Lung microvascular endothelial cell (primary cell): ENCODE measurements at places on chromosomes 1 and 21. TPM values are rescaled to one million over a fixed set of nuclear protein-coding genes. Genes with fewer than 3 reads are reported as not detected.
A peak's percentile ranks its signal among the peaks of the same experiment; 100 is the strongest.

DNA sequence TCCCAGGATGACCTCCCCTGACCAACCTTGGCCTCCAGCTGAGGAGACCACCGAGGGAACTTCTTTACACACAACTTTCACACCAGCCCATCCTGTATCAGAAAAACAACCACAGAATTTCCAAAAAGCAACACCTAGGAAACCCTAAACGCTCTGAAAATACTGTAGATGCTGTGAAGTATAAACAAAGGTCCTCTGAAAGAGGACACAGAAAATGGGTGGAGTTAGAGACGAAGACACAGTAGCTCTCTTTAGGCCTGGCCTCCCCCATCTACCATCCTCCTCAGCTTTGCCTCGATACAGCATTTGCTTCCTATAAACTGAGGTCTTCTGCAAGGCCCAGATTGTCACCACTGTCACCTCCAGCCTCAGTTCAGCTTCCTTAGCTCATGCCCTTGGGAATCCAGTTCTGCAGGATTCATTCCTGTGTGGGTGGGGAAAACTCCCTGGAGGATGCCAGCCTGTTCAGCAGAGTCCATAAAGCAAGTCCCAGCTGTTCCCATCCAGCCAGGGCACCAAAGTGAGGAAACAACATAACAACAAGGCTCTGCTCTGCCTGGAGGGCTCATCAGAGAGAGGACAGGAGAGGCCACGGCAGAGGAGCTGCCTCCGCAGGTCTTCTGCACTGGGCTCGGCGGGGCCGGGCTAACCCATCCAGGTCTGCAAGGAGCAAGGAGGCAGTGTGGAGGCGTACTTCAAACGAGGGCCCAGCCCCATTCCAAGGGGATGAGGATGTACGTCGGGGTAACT is 15.0 kb downstream of the PIK3C2B start:
- no peak for DNase-seq

DNA sequence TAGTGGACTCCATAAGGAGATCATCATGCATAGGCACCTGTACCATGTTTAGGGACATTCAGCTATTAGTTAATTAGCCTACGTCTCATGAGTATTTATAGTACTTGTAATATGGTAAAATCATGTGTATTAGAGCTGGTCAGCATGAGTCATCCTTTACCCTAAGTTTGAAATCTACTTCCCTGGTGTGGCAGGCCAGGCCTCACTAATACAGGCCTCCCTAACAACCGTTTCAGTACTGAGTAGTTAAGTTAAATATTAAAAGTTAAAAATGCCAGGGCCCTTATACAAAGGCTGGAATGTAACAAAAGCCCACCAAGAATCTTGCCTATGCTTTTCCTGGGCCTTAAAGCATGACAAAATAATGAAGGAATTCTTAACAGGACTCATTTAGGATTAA is 356.3 kb upstream of the DPYD start:
- DNase-seq = no peak

DNA sequence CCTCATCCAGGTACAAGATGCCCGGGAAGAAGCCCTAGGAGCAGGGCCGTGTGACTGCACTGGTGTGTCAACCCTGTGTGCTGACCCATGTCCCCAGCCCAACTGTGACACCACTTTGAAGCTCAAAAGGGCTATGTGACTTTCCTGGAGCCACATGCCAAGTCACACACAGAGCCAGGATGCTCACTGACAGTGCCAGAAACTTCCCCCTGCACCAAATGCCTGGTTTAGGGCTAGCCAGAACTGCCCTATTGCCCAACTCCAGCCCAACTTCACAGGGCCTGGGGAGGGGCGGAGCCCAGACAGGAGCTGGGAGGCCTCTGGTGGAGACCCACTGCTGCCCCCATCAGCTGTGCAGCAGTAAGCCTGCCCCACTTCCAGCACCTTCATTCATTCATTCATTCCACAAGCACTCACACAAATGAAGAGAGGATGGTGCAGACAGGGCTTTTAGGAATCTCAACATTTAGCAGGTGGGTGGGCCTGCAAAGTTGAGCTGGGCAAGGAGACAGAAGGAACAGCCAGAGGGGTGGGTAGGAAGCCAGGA is 36.7 kb downstream of the KCNQ4 start:
- DNase-seq = no peak

- peak; percentile 45 for DNase-seq
Observed at GRCh38 chr1:225460737-225461532, 33.1 kb upstream of the LBR start.

GRCh38 chr1:155793213-155793612 is 63.8 kb downstream of the GON4L start:
- DNase-seq = no peak

Gene BSND
- not detected in 2 replicates for total RNA-seq

Gene DISP3
- total RNA-seq = under 0.01 TPM in 2 replicates

DNA sequence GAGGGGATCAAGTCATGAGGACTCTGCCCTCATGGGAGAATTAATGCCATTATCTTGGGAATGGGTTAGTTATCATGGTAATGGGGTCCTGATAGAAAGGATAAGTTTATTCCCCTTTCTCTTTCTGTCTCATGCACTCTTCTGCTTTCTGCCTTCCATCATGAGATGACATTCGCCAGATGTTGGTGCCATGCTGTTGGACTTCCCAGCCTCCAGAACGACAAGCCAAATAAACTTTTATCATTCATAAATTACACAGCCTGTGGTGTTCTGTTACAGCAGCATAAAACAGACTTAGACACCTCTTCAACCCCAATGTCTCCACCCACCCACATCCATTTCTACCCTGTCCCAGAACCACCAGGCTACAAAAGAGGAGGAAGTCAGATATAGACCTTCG is 11.9 kb upstream of the IGFN1 start:
- DNase-seq = no peak

Gene SYNC
- total RNA-seq = 11.3 and 13.9 TPM in 2 replicates

Gene GBP4
- 2.4 TPM in 2 replicates for total RNA-seq

Gene DNASE2B
- total RNA-seq = not detected in 2 replicates

DNA sequence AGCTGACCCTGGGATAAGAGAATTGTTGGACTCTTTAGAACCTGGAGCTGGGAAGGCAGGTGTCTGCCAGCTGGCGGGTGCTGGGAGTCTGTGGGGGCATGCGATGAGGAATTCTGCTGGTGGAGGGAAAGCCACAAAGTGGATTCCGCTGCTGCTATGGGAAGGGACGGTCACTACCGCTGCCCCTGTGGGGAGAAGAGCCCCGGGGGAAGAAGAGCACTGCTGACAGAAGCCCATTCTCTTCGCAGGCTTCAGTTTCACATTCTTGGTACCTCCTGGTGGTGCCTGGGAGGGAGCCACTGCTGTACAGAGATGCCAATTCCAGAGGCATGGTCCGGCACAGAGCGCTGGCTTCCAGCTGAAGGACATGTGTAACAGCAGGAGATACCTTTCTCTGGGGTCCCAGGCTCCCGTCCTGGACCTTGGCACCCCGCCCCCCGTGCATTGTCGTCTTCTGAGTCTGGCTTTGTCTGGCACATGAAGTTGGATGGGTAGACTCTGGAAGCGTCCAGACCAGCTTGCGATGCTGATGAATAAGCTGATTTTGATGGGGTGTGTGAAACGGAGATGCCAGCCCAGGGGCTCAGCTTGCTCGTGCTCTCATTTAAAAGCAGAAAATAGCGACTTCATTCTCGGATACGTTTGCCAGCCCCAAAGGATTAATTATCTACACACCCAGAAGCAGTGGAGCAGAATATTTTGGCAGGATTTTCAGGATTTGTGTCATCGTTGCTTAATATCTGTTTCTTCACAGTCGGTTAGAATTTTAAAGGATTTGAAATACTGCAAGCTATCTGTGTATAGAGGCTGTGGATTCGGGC is 13.2 kb downstream of the PDXK start:
- no peak for DNase-seq

DNA sequence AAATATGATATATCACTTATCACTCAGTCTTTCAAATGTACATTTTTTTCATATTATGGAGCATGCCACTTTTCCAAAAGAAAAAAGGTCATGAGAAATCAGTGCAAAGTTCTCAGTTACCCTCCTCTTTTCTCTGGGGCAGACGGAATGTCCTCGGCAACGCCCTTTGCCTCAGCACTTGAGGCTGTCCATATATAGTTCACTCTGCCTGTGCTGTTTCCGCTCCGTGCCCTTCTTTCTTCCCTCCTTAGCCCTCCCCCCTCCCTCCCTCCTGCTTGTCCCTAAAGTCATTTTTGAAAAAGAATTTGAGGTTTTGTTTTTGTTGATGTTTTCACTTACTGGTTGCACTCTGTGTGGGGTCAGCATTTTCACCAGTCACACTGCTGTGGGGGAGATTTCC is 5.4 kb downstream of the BARHL2 start:
- DNase-seq = no peak

GRCh38 chr1:39174390-39175081 is 30.0 kb upstream of the MACF1 start:
- DNase-seq = no peak

GRCh38 chr1:216778737-216779136 is 55.5 kb upstream of the ESRRG start:
- DNase-seq = no peak

Gene LCE2B
- total RNA-seq = not detected in 2 replicates

DNA sequence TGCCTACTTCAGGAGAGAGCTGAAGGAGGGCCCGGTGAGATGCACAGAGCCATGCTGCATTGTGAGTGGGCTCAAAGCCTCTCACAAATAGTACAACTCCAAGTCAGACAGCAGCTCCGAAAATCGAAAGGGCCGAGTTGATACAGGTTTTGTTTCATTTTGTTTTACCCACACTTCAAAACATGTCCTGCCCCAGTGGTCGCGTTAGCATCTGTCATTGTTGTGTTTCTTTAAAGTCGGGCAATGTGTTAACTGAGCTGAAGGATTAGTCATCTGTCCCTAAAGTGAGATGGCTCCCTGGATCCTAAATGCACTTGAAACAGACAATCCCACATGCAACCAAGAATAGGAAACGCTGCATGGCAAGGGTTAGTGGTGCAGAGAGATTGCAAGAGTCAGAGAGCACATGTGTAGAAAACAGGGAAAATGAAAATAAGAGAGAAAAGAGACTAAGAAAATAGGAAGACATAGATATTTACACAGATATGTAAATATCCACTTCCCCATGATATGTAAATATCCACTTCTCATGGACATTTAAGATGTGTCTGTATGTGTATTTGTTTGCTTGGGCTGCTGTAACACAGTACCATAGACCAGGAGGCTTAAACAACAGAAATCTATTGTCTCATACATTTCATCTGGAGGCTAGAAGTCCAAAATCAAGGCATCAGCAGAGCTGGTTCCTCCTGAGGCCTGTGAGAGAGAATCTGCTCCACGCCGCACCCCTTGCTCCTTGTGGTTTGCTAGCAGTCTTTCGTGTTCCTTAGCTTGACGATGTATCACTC is 131.4 kb upstream of the RAB4A start:
- DNase-seq = no peak

Gene LDLRAD1
- total RNA-seq = not detected in 2 replicates
